ENCODE measurements at places on chromosomes 4 and X.

DNA sequence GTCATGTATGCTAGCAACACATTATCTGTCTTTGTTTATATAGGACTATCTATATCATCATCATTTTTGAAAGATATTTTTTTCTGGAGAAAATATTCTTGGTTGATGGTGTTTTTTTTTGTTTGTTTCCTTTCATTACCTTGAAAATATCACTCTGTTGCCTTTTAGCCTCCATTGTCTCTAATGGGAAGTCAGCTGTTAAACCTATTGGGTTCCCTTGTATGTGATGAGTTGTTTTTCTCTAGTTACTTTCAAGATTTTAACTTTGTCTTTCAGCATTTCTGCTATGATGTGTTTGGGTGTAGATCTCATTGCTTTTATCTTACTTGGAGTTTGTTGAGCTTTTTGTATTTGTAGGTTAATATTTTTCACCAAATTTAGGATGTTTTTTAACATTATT, 124.4 kb downstream of the EDA start:
- DNase-seq = no peak

DNA sequence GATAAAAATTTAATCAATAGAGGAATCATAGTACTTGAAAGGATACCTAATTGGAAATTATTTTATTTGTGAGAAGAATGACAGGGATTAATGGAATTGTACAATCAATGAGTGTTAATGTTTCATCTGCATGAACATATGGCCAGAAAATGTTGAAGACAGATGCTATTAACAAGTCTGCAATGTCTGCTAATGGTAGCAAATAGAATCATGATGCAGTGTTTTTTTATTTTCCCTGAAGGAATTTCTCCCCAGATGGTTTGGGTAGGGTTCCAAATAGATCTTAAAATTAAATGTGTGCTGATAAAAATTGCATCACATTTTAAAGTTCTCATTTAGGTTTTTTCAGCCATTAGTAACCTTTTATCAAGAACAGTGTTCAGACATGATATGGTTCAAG, 291.3 kb upstream of the TRAM1L1 start:
- DNase-seq = no peak

DNA sequence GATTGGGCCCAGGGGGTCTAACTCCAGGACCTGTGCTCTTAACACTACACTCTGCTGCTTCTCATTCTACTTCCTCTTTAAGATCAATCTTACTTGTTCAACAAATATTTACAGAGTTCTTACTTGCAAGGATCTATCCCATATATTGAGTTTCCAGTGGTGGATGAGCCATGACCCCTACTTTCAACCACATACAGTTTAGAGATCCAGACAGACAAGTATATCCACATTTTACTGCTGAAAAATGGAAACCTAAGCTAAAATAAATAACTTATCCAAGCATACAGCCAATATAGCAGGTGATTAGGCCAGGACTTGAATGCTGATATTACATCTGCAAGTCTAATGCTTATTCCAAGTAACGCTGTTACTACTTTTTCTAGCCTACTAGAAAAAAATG, 18.7 kb downstream of the TMEM150C start:
- DNase-seq = no peak

DNA sequence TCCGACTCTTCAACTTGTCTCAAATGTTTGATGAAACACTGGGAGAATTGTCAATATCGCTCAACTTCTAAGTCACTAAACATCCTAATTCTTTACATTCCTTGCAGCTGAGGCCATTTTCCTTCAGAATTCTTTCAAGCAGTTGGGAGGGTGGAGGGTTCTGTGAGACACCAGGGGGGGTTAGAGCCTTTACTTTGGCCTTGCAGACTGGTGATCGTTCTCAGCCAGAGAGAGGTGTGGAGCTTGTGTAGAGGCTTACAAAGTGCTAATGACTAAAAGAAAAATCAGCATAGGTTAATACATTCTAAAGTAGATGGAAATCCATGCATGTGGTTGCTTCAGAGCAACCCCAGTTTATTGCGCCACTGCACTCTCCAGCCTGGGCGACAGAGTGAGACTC, 21.3 kb upstream of the SOX3 start:
- DNase-seq = no peak

- DNase-seq = no peak
Observed at GRCh38 chrX:38505583-38505982, 55.8 kb upstream of the TSPAN7 start.

DNA sequence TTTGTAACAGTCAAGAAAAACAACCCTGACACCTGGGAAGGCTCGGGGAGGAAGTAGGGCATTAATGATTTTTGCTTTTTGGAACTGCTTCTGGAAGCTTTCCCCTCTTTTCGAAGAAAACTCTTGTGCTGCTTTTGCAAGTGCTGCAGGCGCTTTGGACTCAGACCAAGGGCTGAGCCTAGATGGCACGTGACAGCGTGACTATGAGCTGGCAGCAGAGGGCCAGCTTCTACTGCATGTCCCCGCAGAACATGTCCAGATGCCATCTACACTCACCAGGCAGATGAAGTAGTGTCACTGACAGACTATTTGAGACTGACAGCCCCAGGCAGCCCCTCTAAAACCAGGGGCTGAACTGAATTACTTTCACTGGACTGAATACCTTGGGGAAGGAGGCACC, 6.2 kb downstream of the NR0B1 start:
- DNase-seq = no peak

DNA sequence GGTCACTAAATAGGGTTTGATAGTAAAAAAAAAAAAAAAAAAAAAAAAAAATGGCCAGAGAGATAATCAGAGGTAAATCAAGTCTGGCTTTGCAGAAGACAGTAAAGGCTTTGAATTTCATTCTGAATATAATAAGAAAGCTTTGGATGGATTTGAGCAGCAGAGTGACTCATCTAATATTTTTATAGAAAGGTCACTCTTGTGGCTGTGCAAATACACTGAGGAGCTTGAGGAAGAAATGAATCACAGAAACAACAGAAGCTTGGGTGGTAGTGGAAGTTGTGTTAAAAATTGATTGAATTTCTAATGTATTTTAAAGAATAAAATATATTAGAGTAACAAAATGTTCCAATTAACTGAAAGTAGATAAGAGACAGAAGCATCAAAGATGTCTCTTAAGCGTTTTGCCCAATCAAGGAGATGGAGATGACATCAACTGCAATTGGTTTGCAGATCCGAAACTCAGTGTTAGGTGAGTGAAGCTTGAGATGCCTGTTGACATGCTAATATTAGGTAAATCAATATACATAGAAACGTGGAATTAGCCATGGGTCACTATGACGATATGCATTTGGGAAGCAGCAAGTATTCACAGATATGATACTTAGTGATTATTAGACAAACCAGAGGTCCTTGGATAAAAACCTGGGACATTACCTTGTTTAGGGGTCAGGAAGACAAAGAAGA, 280.5 kb downstream of the GPM6A start:
- DNase-seq = peak; percentile 19

DNA sequence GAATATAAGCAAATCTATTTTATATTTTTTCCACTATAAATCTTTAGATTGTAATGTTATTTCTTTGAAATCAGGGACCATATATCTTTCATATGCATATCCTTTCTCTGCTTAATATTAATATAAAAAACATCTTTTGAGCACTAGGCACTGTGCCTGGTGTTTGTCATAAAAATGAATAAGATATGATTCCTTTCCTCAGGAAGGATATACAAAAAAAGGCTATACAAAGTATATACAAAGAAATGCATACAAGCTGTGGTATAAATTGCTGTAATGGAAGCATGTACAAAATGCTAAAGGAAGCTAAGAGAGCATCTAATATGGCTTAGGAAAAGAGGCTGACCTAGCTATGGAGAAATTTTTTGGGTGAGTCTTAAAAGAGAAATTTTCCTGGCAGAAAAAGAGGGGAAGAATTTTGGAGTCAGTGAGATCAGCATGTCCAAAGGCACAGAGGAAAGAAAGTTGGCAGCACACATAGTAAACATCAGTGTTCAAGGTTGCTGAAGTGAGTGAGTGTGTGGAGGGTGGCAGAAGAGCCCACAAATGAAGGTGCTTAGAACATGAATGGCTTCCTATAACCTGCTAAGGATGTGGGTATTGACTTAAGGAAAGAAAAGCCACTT, 500.0 kb downstream of the SPRY1 start:
- no peak for DNase-seq

- no peak for DNase-seq
Observed at GRCh38 chr4:107856901-107857300, 32.2 kb downstream of the SGMS2 start.

- DNase-seq = no peak
Observed at GRCh38 chr4:43693876-43694275, 754.7 kb downstream of the KCTD8 start.

GRCh38 chr4:189060104-189060503, 880.6 kb upstream of the FRG1 start:
- DNase-seq = no peak

DNA sequence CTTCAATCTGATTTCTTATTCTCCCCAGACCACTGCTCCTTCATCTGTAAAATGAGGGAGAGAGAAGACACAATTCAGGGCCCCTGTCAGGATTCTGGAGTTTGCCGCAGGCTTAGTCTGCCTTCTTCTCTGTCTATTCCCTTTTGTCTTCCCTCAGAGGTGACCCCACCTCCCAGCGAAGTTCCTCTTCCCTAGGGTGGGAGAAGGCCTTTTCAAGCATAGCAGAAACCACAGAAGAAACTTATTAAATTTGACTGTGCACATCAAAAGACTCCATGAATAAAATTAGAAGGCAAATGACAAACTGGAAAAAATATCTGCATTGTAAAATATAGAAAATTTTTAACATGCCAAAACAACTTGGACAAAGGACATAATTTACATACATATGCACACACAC, 148.8 kb downstream of the HNRNPD start:
- no peak for DNase-seq

GRCh38 chrX:24858004-24858746, 157.6 kb downstream of the ARX start:
- DNase-seq = no peak

DNA sequence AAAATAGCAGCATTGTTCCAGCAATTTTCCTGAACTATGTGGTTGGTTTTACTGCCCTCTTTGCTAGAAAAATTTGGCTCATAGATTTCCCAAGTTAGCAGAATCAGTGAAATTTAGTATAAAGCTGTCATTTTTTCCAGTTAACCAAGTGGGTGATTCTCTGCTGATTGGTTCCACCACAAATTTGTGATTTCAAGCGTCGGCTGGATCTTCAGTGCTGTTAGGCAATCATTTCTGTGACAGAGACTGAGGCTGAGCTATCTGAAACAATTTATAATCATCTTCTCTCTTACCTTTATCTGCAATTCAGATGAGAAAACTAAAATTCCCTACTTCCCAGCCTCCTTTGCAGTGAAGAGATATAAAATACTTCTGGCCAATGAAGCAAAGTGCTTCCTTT, 68.6 kb upstream of the OTUD4 start:
- no peak for DNase-seq

DNA sequence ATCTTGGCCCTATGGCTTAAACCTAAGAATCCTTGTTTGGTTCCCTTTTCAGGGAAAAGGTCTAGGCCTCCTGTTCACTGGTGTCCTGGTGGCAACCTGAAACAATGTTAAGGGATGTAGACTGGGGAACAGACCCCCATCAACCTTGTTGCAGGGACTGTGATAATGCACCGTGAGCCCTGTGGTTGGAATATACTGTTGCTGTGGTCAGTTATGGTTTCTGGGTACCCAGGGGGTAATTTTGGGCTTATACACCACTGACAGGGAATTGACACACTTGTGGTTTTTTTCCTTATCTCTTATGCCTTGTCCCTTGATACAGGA, 64.0 kb upstream of the WDR1 start:
- no peak for DNase-seq

DNA sequence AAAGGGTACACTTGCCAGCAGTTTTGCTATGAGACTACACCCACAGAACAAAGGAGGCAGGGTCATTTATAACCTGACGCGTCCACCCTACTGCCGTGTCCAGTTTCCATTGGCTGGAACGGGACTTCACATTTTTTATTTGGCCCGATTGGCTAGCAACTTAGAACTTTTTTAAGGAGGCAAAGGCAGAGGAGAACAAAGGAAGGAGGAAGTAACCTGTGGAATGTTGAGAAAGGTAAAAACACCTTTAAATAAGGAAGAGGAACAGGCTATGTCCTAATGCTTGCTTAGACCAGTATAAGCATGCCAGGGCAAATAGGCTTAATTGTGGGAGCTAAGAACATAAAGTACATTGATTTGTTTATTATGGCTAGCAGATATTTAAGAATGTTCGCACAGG, 18.7 kb downstream of the KDM6A start:
- no peak for DNase-seq

- peak; percentile 76 for DNase-seq
Observed at GRCh38 chr4:127870688-127871087, 10.0 kb upstream of the PLK4 start.

- DNase-seq = no peak
Observed at GRCh38 chr4:8238036-8238511, 31.5 kb upstream of the HTRA3 start.

DNA sequence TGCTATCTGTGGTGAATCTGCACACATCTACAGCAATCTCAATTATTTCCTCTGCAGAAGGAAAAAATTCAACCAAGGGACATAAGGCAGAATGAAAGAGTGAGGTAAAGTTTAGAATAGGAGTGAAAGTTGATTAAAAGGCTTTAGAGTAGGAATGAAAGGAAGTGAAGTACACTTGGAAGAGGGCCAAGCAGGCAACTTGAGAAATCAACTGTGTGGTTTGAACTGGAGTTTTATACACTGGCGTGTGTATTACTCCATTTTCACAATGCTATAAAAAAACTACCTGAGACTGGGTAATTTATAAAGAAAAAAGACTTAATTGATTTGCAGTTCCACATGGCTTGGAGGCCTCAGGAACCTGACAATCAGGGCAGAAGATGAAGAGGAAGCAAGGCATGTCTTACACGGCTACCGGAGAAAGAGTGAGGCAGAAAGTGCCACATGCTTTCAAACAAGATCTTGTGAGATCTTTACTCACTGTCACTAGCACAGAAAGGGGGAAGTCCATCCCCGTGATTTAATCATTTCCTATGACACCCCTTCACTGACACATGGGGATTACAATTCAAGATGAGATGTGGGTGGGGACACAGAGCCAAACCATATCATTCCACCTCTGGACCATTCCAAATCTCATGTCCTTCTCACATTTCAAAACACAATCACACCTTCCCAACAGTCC, 234.8 kb downstream of the IL15 start:
- DNase-seq = no peak

DNA sequence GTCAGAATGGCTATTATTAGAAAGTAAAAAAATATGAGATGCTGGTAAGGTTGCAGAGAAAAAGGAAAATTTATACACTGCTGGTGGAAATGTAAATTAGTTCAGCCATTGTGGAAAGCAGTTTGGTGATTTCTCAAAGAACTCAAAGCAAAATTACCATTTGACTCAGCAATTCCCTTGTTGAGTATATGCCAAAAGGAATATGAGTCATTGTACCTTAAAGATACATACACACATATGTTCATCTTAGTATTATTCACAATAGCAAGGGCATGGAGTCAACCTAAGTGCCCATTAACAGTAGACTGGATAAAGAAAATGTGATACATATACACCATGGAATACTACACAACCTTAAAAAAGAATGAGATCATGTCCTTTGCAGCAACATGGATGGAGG, 148.2 kb downstream of the COMMD8 start:
- DNase-seq = no peak

DNA sequence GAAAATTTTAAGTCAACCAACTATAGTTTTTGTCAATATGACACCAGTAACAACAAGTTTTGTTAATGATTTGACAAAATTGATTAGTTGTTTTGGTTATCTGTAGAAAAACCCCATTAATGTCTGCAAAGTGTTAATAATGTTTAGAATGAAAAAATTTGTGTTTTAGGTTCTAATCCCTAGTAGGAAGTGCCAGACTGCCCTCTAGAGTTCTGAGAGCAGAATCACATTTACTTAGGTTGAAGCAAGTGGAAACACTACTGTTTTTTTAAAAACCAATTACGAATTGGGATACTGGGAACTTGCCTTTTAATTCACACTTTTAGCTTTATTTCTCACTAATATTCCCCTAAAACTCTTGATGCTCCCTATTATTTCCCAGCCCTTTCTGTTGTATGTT, 101.1 kb upstream of the CYLC1 start:
- DNase-seq = no peak
